ENCODE measurements at places on chromosomes 3 and 15. TPM values are rescaled to one million over a fixed set of nuclear protein-coding genes. Genes with fewer than 3 reads are reported as not detected.

DNA sequence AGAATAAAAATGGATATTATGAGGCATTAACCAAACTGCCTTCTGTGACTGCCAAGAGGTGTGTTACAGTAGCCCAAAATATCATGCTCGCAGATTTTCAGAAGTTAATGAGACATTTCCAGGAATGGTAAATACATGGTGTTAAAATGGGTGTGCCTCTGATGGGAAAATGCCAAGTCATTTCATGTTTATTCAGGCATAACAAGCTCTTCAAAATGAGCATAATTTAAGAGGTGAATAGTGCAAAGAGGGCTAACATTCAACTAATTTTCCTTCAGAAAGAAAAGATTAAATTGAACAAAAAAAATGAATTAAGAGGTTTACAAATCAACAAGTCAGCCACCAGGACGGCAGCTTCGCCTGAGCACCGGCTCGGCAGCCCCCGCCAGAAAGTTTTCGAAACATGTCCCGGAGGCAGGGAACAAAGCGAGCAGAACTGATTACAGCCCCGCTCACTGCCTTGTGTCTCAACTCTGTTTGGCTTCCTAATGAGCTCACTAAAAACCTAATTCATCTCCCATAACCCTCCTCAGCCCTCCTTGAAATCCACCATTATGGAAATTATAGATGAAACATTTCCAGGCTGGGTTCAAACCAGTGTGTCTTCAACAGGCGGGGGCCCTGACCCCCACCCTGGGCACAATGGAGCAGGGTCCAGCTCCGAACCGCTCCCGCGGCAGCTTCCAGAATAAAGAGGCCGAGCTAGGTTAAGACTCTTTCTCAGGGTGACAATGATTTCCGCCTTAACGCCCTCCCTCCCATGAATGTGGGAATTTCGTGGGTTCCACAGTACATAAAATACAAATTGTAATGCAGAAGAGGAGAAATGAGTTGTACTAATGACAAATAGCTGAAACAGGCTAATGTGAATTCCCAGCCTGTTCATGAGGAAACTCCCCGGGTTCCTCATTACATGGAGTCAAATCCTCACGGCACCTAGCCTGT lies 43.9 kb downstream of the MEIS2 start:
- no peak for DNase-seq

GRCh38 chr3:172063456-172064432 lies 24.4 kb downstream of the FNDC3B start:
- no peak for DNase-seq

- no peak for DNase-seq
These were observed 375.6 kb upstream of the TPRG1 start for GRCh38 chr3:188796122-188796631.

- DNase-seq, result no peak
These were observed at the start of gene MUSTN1 for GRCh38 chr3:52834871-52835501. MUSTN1 (minus strand) TSS chr3:52835019; CDS start chr3:52834948, 71 bp downstream.

DNA sequence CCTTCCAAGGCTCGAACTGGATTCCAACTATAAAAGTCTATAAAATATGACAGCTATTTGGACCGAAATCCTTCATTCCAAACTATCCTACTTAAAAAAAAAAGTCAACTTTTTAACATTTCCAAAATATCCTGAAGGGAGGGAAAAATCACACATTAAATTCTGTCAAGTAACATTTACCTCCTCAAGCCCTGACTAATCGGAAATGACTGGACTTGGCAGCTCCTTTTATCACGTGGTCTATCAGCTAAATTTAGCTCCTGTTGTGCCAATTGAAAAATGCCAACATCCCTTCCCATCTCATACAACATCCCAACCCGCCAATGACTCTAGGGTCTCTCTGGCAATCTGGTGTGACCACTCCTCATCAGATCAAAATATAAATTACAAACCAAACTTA lies 297.9 kb downstream of the FHIT start:
- no peak for DNase-seq

DNA sequence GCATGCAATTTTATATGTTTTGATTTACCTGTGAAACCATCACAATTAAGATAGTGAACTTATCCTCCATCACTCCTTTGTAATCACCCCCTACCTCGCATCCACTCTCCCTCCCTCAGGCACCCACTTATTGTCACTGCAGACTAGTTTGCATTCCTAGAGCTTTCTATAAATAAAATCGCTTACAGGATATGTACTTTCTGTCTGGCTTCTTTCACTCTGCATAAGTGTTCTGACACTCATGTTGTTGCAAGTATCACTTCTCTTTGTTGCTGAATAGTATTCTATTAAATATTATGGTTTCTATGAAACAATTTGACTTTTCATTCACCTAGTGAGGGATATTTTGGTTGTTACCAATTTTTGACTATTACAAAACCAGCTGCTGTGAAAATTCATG lies 139.3 kb downstream of the RSRC1 start:
- DNase-seq, result no peak

GRCh38 chr15:79644091-79644490 lies 212.0 kb downstream of the MINAR1 start:
- DNase-seq, result no peak

DNA sequence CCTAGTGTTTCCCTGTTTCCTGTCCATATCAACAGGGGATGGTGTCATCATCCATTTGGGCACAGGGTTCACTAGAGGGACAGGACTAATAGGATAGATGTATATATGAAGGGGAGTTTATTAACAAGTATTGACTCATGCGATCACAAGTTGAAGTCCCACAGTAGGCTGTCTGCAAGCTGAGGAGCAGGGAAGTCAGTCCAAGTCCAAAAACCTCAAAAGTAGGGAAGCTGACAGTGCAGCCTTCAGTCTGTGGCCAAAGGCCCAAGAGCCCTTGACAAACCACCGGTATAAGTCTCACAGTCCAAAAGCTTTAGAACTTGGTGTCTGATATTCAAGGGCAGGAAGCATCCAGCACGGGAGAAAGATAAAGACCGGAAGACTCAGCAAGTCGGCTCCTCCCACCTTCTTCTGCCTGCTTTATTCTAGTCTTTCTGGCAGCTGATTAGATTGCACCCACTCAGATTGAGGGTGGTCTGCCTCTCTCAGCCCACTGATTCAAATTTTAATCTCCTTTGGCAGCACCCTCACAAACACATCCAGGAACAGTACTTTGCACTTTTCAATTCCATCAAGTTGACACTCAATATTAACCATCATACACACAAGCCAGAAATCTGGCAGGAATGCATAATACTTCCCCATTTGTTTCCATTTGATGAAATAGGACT lies 43.4 kb downstream of the CD200 start:
- no peak for DNase-seq

GRCh38 chr3:71389911-71390573 lies 193.5 kb downstream of the FOXP1 start:
- DNase-seq, result peak; percentile 60

DNA sequence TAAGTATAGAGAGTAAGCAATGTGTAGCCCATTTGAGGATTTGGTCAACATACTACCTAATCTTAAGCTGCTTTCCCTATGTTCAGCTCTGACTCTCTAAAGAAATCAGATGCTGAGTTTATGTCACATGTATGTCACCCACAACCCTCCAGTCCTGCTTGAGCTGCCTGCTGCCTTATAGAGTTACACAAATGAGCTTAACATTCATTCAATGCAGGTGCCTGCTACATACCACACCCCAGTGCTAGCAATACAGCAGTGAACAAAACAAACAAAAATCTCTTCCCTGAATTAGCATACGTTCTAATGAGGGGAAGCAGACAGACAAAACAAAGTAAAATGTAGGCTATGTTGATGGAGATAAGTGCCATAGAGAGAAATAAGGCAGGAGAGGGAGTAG lies 93.0 kb downstream of the HHLA2 start:
- no peak for DNase-seq

- no peak for DNase-seq
These were observed 22.3 kb downstream of the WDR73 start for GRCh38 chr15:84631706-84632272.

GRCh38 chr15:34185666-34186065 lies 24.2 kb downstream of the KATNBL1 start:
- DNase-seq, result no peak

- no peak for DNase-seq
These were observed 30.2 kb downstream of the ZXDC start for GRCh38 chr3:126445506-126445905.

- no peak for DNase-seq
These were observed 12.8 kb upstream of the SH3BP5 start for GRCh38 chr3:15345066-15345607.

- DNase-seq, result no peak
These were observed 128.4 kb upstream of the SMAD3 start for GRCh38 chr15:66936861-66937582.

HCN4 gene
- total RNA-seq, result 0.02 TPM

CAPN3 gene
- 3.3 TPM for total RNA-seq

CHRNA3 gene
- not detected for total RNA-seq

Data from CD8-positive, alpha-beta memory T cell (primary cell).